ENCODE measurements at places on chromosomes 16 and 17.

- no peak for DNase-seq
These were observed 421 bp downstream of the STAT3 start for GRCh38 chr17:42387661-42388380.

- DNase-seq: no peak
These were observed 94.7 kb downstream of the ENGASE start for GRCh38 chr17:79169366-79169765.

GRCh38 chr17:37841232-37841631 lies 83.0 kb upstream of the TBC1D3K start:
- no peak for DNase-seq

GRCh38 chr16:50309527-50310307 lies 43.4 kb downstream of the ADCY7 start:
- DNase-seq: no peak

- no peak for DNase-seq
These were observed 242.7 kb downstream of the KATNIP start for GRCh38 chr16:27792486-27793248.

DNA sequence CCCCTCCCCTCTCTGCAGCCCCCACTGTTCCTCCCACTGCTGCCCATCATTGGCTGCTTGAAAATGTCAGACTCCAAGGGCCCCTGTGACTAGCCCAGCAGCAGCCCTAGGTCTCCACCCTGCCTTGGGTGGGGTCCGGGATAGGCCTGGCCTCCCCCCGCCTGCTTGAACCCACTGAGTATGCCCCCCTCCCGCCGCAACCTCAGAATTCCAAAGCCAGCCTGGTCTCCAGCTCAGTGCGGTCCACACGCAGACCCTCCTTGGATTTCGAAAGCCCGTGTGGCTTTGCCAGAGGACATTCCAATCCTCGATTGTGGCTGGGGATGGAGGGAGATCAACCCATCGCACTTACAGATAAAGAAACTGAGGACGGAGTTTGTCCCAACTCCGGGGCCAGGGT lies 6.4 kb downstream of the DPEP1 start:
- no peak for DNase-seq

- no peak for DNase-seq
These were observed 12.2 kb downstream of the MPHOSPH6 start for GRCh38 chr16:82157836-82158235.

DNA sequence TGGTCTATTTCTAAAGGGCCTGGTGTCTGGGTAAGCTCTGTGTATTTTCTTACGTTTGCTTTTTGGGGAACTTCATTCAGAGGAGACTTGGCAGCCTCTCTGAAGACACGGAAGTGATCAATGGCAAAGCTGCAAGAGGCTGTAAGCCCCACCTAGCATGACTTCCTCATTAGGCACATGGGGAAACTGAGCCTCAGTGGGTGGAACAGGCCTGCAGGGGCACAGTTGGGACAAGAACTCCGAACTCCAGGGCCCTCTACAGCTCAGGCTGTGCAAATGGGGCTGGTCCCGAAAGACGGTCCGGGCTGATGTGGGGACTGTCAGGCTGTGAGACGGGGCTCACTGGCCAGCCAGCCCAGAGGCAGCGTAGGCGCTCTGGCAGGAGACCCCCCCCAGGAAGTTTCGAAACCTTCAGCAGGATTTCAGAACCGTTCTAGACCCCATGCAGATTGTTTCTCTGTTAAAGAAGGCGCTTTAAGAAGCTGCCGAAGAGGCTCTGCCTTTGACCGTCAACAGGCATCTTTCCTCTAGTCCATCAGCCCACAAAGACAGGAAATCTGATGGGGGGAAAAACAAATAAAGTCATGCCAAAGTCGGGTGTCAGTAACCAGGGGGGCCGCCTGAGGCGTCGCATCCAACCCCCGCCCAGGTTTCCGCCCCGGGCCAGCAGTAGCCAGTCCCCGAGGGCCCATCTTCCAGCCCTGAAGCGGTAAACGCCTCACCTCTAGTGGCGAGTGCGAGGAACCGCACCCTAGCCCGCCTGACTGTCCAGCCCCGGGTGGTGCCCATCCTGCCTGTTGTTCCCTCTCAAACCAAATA lies 79.8 kb upstream of the TBC1D3K start:
- no peak for DNase-seq

DNA sequence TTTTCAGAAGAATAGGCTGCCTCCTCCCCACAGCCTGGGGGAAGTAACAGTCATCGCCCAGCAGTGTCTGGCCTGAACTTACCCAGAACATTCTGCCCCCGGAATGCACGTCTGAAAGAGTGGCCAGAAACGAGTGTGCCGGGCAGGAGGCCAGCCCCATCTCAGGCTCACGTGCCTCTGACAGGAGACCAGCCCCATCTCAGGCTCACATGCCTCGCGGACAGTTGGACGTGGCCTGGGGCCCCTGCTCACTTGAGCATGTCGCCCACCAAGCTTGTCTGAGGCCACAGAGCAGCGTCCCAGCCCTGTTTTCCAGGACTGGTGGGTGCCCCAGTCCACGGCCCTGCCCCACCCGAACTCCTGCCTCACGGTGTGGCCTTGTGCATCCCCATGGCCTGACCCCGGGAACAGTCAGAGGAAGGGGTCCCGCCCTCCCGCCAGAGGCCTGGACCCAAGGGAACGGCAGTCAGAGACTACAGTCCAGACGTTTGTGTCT lies 16.3 kb upstream of the CDH15 start:
- no peak for DNase-seq

- no peak for DNase-seq
These were observed 117.1 kb upstream of the ZNF750 start for GRCh38 chr17:82956726-82957468.

DNA sequence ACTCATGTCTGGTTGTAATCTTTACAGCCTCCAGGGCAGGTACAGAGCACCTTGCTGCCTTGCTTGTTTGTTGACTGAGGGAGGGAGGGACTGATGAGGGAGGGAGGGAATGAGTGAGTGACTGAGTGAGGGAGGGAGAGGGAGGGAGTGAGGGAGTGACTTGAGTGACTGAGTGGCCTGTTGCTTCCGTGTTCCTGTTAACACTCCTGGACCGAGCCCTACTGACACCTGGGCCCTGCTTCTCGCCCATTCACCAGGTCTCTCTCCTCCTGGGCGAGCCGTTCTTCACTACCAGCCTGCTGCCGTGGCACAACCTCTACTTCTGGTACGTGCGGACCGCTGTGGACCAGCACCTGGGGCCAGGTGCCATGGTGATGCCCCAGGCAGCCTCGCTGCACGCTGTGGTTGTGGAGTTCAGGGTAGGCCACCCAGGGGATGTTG lies 41.2 kb downstream of the PRMT7 start:
- DNase-seq: no peak

- no peak for DNase-seq
These were observed 3.8 kb upstream of the SNX20 start for GRCh38 chr16:50684823-50685461.

GRCh38 chr16:22366371-22366770 lies 8.0 kb downstream of the CDR2 start:
- DNase-seq: no peak

- no peak for DNase-seq
These were observed 42.3 kb downstream of the ABCC12 start for GRCh38 chr16:48113471-48113870.

DNA sequence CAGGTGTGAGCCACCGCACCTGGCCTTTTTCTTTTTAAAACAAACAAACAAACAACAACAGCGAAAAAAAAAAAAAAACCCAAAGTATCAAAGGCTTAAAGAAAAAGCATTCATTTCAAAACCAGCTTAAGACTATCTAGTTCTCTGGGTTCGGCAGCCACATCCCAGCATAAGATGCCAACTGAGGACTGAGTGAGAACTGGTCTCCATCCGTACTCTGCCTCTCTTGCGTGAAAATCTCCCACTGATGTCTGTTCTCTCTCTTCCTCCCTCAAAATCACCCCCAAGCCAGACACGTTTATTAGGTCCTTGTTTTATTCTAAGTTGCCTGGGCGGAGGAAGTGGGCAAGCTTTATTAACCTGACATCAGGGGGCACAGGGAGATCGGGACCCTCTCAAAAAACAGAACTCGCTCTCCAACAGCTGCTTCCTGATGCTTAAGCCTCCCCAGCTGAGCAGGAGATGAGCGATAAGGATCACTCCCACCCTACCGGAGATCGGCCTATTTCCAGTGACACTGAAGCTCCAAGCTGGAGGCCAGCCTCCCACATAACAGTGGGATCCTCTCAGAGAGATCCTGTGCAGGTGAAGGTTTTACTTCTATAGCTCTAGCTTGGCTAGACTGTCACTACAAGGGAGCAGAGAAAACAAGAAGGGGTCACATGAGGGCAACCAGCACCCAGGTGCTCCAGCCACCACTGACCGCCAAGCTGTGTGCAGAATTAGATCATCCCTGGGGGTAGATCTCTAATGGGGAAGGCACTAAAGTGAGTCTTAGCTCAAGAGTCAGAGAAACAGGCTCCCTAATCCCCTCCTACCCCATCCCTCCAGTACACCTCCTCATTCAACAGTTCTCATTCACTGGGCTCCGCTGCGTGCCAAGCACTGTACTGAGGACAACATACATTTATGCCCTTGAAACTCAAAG lies 13.6 kb downstream of the CDC42EP4 start:
- DNase-seq: no peak

DNA sequence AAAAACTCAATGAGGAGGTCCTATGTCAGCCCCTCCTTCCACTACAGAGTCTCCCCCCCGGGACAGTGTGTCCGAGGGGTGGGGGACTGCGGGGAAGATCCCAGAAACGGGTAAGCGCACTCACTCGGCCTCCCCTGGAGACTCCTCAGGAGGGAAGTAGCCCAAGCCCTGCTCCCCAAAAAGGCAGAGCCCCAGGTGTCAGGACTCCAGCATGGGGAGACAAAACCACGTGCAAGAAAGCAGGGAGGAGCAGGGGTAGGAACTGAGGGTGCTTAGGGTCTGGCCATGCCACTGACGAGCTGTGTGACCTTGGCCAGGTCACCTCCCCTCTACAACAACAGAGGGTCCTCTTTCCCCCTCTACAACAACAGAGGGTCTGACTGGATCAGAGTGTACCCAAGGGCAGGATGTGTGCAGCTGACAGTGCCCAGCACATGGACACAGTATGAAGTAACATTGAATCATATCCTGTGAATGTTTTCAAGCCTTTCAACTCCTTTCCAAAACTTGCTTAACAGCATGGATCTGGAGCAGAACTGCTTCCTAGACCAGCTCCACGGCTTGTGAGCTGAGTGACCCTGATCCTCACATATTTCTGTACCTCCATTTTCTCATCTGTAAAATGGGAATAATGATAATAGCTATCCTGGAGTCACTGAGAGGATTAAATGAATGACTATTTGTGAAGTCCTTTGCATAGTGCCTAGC lies 2.1 kb upstream of the NAGS start:
- DNase-seq: no peak

- no peak for DNase-seq
These were observed 136.5 kb upstream of the CCL2 start for GRCh38 chr17:34118564-34118963.

GRCh38 chr16:74901606-74902005 lies 83.3 kb downstream of the WDR59 start:
- DNase-seq: no peak

DNA sequence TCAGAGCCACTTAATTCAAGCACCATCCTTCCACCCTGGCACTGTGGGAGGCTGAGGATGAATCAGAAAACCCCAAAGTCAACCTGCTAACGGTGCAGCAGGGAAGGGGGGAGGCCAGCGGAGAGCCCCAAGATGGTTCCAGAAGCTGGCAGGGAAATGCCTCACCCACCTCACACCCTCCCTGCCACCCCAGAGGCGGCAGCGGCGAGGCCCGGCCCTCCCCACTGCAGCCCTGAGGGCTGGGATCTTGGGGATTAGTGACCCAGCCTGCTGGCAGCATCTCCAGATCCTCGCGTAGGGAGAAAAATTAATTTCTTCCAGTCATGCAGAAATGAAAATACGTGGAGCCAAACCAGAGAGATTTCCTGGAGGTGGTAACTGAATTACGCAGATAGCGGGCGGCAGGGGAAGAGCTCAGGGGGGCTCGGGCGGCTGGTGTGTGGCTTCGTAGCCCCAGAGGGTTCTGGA lies 38.2 kb downstream of the CBFA2T3 start:
- no peak for DNase-seq

DNA sequence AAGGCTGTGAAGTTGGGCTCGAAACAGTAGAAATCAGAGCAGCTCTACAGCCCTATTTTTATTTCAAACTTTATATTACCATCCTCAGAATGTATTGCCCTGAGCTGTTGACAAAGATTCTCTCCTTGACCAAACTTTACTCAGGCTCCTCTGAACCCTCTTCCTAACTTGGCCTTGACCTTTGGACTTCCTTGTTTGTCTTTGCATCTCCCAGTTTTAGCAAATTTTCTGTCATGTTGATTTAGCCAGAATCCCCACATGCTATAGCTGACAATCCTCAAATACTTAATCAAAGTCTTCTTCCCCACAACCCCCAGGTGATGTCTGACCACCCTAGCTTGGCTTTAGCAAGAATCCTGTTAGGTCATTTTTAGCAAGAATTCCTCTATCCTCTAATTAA lies 87.4 kb upstream of the GRIN2A start:
- no peak for DNase-seq

- DNase-seq: peak; percentile 10
These were observed 9.8 kb upstream of the TBX2 start for GRCh38 chr17:61389670-61390478.

GRCh38 chr17:74454197-74455024 lies 12.0 kb upstream of the CD300A start:
- DNase-seq: peak; percentile 51

DNA sequence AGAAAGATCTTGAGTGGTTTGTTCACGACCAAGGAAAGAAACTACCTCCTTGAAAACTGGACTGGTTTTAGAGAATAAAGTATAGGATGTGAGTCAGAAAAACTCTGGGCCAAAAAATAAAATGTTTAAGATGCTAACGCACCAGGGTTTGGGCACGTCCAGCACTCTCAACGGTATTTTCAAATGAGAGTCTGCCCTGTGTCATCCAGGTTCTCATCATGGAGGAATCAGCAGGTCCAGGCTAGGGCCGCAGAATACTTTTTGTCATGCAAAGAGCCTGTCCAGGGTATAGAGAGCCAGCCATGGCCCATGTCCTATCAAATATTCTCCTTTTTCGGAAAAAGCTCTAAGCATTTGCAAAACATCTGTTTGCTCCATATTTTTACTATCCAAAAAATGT lies 2.4 kb downstream of the NXN start:
- no peak for DNase-seq

DNA sequence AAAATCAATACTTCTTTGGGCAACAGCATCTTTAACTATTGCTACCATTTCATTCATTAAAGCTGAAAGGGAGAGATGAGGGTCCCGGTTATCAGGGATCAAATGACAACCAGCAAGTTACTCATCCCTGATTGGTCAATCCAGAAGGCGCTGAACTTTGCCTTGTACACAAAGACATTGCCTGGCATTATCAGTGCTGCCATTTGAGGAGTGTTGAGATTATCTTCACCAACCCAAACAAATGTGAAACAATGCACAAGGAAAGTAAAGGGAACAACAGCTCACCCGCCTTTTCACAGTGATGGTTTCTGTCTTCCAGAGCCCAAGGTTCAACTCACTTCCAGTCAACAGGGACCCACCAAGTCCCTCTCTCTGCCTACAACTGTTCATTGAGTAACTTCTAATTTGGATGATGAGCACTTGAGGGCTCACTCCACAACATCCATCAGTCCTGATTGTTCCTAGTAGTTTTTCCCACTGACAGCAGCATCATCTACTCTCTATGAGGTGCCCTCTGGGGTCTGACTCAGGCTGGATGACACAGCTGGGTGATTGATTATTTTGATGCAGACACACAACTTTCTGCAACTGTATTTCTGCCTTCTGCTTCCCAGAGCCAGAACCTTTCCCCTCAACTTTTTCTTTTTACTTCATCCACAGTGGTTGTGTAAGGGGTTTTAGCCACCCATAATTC lies 32.0 kb downstream of the LYRM9 start:
- DNase-seq: no peak

- no peak for DNase-seq
These were observed 71.6 kb downstream of the METRNL start for GRCh38 chr17:83151056-83151441.

- no peak for DNase-seq
These were observed 55.8 kb downstream of the MYH10 start for GRCh38 chr17:8574687-8575086.

All from amygdala (tissue), 56 donors.